ENCODE measurements at places on chromosomes 1 and 21.
A peak's percentile ranks its signal among the peaks of the same experiment; 100 is the strongest.

- H3K27me3 ChIP-seq: no peaks in the 10 kb centered on the region
- peaks cover 22% of the 10 kb centered on the region for H3K36me3 ChIP-seq
- H3K27ac ChIP-seq: peak overlapping the region; percentile 15
- H3K4me1 ChIP-seq: peaks cover 4% of the 10 kb centered on the region
Observed at GRCh38 chr1:86868477-86868876, 45.4 kb downstream of the SELENOF start.

DNA sequence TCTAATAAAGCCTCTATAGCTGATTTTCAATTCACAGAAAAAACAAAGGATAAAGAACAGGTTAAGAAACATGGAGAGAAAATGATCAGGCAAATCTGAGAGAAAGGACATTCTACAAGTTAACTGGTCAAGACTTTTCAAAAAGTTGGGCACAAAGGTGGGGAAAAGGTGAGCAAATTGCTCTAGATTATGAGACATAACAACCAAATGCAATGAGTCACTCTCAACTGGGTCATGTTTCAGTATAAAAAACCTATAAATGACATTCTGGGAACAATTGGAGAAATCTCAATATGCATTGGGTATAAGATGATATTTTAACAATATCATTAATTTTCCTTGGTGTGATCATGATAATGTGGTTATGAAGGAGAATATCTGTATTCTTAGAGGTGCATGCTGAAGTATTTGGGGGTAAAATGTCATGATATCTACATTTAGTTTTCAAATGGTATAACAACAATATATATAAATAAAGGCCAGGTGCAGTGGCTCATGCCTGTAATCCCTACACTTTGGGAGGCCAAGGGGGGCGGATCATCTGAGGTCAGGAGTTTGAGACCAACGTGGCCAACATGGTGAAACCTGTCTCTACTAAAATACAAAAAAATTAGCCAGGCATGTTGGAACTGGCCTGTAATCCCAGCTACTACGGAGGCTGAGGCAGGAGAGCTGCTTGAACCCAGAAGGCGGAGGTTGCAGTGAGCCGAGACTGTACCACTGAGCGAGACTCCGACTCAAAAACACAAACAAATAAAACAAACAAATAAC lies 27.0 kb downstream of the ANKRD13C start:
- H3K4me1 ChIP-seq: peaks cover 22% of the 10 kb centered on the region
- no peak for DNase-seq
- no peak overlapping the region for H3K27ac ChIP-seq
- H3K27me3 ChIP-seq: no peaks in the 10 kb centered on the region
- H3K36me3 ChIP-seq: peaks cover 21% of the 10 kb centered on the region

- H3K4me1 ChIP-seq: peaks cover 27% of the 10 kb centered on the region
- peaks cover 48% of the 10 kb centered on the region for H3K27me3 ChIP-seq
- DNase-seq: no peak
Observed at GRCh38 chr1:156862997-156863599, 2.4 kb downstream of the NTRK1 start.

GRCh38 chr1:210715072-210715471 lies 386.4 kb downstream of the HHAT start:
- H3K4me1 ChIP-seq: no peaks in the 10 kb centered on the region
- H3K27me3 ChIP-seq: no peaks in the 10 kb centered on the region
- no peak overlapping the region for H3K4me3 ChIP-seq
- DNase-seq: no peak

- peak overlapping the region; percentile 89 for H3K27ac ChIP-seq
- H3K4me1 ChIP-seq: peaks cover 40% of the 10 kb centered on the region
Observed at GRCh38 chr21:37369307-37369854, 2.8 kb downstream of the DYRK1A start.

- no peak overlapping the region for H3K4me3 ChIP-seq
- H3K4me1 ChIP-seq: no peaks in the 10 kb centered on the region
- no peak overlapping the region for H3K27ac ChIP-seq
- DNase-seq: no peak
- no peaks in the 10 kb centered on the region for H3K27me3 ChIP-seq
Observed at GRCh38 chr1:67314696-67315095, 7.0 kb downstream of the IL12RB2 start.

GRCh38 chr1:166884971-166885370 lies 8.9 kb upstream of the TADA1 start:
- peaks cover 24% of the 10 kb centered on the region for H3K27me3 ChIP-seq
- H3K4me3 ChIP-seq: no peak overlapping the region
- no peak overlapping the region for H3K27ac ChIP-seq
- H3K4me1 ChIP-seq: peaks cover 13% of the 10 kb centered on the region
- no peaks in the 10 kb centered on the region for H3K36me3 ChIP-seq

DNA sequence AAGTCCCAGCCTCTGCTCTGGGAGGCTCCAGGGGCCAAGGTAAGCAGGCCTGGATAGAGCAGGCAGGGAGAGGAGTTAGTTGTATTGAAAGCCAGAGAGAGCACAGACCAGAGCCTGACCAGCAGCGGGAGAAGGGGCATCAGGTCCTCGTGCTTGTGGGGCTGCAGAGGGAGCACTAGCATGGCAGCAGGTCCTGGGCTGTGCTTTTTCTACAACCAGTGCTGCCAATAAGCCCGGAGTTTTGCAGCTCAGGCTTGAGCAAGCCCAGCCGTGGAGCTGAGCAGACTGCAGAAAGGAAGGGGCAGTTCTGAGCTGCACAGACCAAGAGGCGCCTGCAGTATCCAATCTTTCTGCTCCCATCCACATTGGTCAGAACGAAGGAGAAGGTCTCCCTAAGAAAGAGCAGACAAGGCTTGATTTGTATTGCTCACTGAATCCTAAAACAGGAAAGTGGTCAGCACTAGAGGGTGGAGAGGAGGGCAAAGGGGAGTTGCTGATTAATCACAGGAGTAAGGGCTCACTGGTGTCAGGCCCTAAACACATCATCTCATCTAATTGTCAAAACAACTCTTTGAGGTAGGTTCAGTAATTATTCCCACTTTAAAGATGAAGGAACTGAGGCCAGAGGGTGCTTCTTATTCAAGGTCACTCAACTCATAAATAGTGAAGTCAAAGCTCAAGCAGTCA lies 2.7 kb downstream of the DENND2D start:
- peak overlapping the region; percentile 93 for H3K27ac ChIP-seq
- peaks cover 70% of the 10 kb centered on the region for H3K36me3 ChIP-seq
- H3K27me3 ChIP-seq: no peaks in the 10 kb centered on the region
- DNase-seq: peak; percentile 65
- peak overlapping the region; percentile 93 for H3K4me3 ChIP-seq

- no peak for DNase-seq
- no peaks in the 10 kb centered on the region for H3K27me3 ChIP-seq
- peak overlapping the region; percentile 84 for H3K27ac ChIP-seq
- peaks cover 10% of the 10 kb centered on the region for H3K36me3 ChIP-seq
- peaks cover 25% of the 10 kb centered on the region for H3K4me1 ChIP-seq
Observed at GRCh38 chr1:40034869-40035268, 5.7 kb upstream of the CAP1 start.

- no peaks in the 10 kb centered on the region for H3K36me3 ChIP-seq
- DNase-seq: no peak
- H3K27ac ChIP-seq: no peak overlapping the region
- H3K4me3 ChIP-seq: no peak overlapping the region
- no peaks in the 10 kb centered on the region for H3K4me1 ChIP-seq
Observed at GRCh38 chr1:64703600-64703999, 41.3 kb upstream of the RAVER2 start.

- H3K36me3 ChIP-seq: peaks cover 5% of the 10 kb centered on the region
- H3K27ac ChIP-seq: peak overlapping the region; percentile 74
- H3K27me3 ChIP-seq: no peaks in the 10 kb centered on the region
- H3K4me3 ChIP-seq: peak overlapping the region; percentile 72
- peaks cover 76% of the 10 kb centered on the region for H3K4me1 ChIP-seq
Observed at GRCh38 chr1:41683681-41684500, 199.4 kb upstream of the EDN2 start.

GRCh38 chr21:35559829-35560225 lies 500.5 kb downstream of the SETD4 start:
- H3K4me1 ChIP-seq: no peaks in the 10 kb centered on the region
- no peak overlapping the region for H3K4me3 ChIP-seq
- H3K36me3 ChIP-seq: no peaks in the 10 kb centered on the region
- H3K27me3 ChIP-seq: peaks cover 79% of the 10 kb centered on the region
- no peak for DNase-seq

GRCh38 chr1:81873946-81874345 lies 73.2 kb downstream of the ADGRL2 start:
- no peak overlapping the region for H3K27ac ChIP-seq
- no peak overlapping the region for H3K4me3 ChIP-seq
- H3K4me1 ChIP-seq: no peaks in the 10 kb centered on the region
- H3K27me3 ChIP-seq: no peaks in the 10 kb centered on the region
- DNase-seq: no peak
- H3K36me3 ChIP-seq: no peaks in the 10 kb centered on the region

DNA sequence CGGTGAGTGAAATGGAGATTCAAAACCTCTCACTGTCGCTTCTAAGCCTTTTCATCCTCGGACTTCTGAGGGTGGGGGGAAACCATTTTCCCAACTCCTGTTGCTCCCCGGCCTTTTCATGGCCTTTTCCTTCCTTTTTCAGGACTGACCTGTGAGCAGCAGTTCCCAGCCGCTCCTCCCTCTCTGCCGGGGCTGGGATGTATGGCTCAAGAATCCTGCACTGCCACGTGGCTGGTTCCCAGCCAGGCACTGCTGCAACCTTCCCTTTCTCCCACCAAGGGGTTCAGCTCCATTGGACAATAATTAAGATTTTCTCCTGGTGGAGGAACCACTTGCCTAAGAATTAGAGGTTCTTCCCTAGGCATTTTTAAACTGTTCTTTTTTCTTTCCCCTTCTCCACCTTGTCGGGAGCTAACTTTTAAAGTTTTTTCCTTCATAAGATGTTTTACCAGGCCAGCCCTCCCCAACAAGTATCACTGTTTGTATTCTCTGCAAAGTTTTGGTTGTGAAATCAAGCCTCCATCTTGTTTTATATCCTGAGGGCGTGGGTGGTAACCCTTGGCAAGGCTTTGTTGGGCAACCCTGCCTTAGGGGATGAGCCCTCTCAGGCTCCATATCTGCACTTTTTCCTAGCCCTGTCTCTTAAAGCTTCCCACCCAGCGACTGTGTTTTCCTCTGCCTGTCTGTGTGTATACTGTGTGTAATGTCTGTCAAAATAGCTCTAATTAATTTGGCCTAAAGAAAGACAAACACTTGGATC lies 1166.6 kb upstream of the ADGRL2 start:
- no peak overlapping the region for H3K27ac ChIP-seq
- no peak overlapping the region for H3K4me3 ChIP-seq
- H3K36me3 ChIP-seq: no peaks in the 10 kb centered on the region
- no peaks in the 10 kb centered on the region for H3K27me3 ChIP-seq
- H3K4me1 ChIP-seq: no peaks in the 10 kb centered on the region

- no peaks in the 10 kb centered on the region for H3K27me3 ChIP-seq
- peaks cover 42% of the 10 kb centered on the region for H3K4me1 ChIP-seq
- no peak overlapping the region for H3K4me3 ChIP-seq
- H3K36me3 ChIP-seq: peaks cover 3% of the 10 kb centered on the region
Observed at GRCh38 chr1:114492978-114493377, 18.0 kb downstream of the TRIM33 start.

DNA sequence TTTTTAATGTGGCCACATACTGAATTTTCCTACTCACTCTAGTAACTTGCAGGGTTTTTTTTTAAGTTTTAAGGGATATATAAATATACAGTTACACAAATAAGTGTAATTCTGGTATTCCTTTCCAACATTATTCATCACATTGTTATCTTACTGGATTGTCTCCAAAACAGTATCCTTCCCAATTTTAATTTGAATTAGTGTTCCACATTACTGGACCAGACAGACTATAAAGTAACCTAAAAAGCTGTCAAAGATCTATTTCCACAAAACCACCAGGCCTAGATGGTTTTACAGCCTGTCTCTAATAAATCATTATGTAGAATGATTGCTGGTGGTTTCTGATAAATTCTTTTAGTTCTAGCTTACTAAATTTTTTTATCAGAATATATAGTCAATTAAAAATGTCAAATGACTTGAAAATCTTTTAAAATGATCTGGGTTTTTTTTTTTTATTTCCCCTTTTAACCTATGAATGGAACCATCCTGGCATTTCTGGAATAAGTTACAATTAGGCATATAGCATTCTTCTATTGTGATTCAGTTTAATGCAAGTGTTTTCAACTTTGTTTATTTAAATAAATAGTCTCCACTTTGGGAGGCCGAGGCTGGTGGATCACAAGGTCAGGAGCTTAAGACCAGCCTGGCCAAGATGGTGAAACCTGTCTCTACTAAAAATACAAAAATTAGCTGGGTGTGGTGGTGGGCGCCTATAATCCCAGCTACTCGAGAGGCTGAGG lies 59.3 kb downstream of the PACC1 start:
- DNase-seq: no peak
- H3K36me3 ChIP-seq: peaks cover 92% of the 10 kb centered on the region
- H3K27ac ChIP-seq: peak overlapping the region; percentile 26
- H3K4me3 ChIP-seq: no peak overlapping the region
- H3K4me1 ChIP-seq: no peaks in the 10 kb centered on the region

DNA sequence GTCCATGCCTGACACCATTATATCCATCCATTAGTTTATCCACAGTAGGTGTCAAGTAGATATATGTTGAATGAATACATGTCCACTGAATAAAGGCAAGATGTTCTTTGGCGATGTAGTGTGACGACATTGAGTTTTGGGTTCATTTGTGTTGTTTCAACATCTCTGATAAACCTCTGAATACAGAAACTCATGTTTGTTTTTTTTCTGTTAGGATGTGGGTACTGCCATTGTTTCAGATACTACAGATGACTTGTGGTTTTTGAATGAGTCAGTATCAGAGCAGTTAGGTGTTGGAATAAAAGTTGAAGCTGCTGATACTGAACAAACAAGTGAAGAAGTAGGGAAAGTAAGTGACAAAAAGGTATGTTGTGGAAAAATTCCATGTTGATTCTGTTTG lies 28.1 kb downstream of the MDM4 start:
- no peaks in the 10 kb centered on the region for H3K27me3 ChIP-seq
- DNase-seq: no peak
- peaks cover 34% of the 10 kb centered on the region for H3K4me1 ChIP-seq
- peaks cover 82% of the 10 kb centered on the region for H3K36me3 ChIP-seq

GRCh38 chr1:44543064-44543744 lies 131.1 kb downstream of the TMEM53 start:
- peaks cover 80% of the 10 kb centered on the region for H3K27me3 ChIP-seq
- H3K27ac ChIP-seq: no peak overlapping the region
- no peak for DNase-seq
- H3K4me3 ChIP-seq: no peak overlapping the region
- H3K4me1 ChIP-seq: no peaks in the 10 kb centered on the region
- no peaks in the 10 kb centered on the region for H3K36me3 ChIP-seq

DNA sequence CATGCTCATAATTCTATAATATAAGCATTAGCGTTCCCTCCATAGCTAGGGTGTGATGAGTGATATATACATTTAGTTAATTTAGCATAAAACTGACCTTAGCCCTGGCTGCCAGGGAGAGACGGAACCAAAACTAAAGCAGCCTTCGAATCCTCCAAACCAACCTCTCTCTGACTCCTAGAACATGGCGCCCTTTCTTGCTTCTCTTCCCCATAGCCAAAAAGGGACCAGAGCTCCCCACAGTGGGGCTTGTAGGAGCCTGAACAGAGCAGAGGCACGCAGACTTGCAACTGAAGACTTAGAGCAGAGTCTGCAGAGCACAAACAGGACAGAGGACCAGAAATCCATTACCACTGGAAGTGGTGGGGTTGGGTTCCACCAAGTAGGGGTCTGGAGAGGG lies 17.7 kb downstream of the IRF2BP2 start:
- peaks cover 9% of the 10 kb centered on the region for H3K36me3 ChIP-seq
- H3K4me1 ChIP-seq: no peaks in the 10 kb centered on the region
- H3K27me3 ChIP-seq: peaks cover under 1% of the 10 kb centered on the region
- no peak overlapping the region for H3K27ac ChIP-seq
- no peak overlapping the region for H3K4me3 ChIP-seq

GRCh38 chr1:201311356-201312011 lies 28.2 kb downstream of the PKP1 start:
- H3K27ac ChIP-seq: no peak overlapping the region
- no peak overlapping the region for H3K4me3 ChIP-seq
- no peaks in the 10 kb centered on the region for H3K36me3 ChIP-seq
